ENCODE measurements at places on chromosomes 16 and 17.

DNA sequence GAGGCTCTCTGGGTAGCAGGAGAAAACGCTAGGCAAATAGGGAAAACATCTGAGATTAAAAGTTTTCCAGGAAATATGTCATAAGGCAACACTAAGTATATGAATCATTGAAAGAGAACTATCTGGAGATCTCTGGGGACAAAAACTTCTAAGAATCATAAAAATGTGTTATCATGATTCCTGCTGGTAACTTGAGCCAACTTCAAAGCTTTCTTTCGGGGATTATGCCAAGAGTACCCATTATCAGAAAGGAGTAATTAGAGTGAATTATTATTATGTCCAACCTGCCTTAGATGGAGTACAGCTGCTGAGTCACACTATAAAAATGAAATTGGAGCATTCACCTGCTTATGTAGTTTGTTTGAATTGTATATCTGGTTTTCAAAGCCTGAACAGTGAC lies 488.5 kb upstream of the SOX9 start:
- DNase-seq: no peak

DNA sequence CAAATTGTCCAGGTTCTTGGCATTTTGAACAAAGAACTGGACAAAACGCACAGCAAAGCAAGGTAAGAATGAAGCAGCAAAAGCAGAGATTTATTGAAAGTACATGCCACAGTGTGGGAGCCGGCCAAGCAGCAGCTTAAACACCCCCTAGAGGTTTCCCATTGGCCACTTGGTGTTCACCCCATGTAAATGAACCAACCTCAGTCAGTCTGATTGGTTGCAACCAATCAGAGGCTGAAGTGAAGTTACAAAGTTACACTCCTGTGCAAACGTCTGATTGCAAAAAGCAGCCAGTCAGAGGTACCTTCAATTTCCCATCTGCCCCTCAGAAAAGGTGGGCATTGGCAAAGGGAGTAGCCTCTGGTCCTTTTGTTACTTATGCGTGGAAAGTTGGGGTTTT lies 8.8 kb upstream of the ZNF263 start:
- DNase-seq: no peak

- no peak for DNase-seq
Observed at GRCh38 chr17:19275457-19276127, 38.4 kb downstream of the EPN2 start.

DNA sequence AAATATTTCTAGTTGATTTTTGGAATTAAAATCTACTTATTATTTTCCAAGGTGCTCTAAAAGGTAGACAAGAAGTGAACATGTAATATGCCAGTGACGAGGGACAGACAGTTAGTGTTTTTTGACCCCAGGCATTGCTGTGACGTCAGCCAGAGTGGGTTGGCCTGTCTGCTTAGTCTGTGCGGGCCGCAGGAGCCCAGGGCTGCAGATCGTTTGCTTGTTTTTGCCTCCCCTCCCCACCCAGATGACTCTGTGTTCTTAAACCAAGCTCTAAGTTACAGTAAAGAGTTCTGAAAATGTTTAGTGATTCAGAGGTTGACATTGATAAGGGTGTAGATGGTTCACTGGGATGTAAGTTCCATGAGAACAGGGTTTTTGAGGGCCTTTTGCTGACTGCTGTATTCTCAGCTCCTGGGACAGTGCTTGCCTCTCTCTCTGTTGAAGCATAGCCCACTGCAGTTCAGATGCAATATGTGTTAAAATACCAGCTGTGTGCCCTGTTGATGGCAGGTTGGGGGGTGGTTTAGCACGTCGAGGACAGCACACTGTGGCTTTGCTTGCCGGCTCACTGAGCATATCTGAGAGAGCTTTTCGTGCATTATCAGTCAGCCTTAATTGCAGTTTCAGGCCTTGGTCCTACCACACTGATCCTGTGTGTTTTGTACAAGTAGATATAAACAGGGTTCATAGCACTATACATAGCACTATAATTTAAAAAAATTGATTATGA lies 64.8 kb downstream of the SEC14L1 start:
- DNase-seq: no peak

GRCh38 chr17:3475812-3476610 lies at the start of gene ASPA:
Gene ASPA (plus strand): TSS chr17:3475997. CDS start chr17:3476160, 163 bp downstream.
- no peak for DNase-seq

GRCh38 chr17:30234964-30235363 lies 533 bp downstream of the SLC6A4 start:
- DNase-seq: no peak

DNA sequence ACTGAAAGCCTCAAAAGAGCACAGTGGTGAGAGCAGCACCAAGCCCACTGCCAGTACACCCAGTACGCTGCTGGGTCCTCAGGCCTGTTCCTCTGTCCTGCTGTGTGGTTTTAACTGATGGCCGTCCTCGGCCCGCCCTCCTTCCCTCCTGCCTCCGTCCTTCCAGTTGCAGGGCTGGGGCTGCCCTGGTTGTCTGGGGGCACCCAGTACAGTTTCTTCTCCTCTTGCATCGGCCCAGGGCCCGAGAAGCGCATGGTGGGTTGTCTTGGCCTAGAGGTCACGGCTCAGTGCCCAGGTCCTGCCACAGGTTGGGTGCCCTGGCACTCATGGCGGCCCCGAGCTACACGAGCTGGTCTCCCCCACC lies 70.8 kb upstream of the KCTD5 start:
- no peak for DNase-seq

GRCh38 chr17:81143717-81144422 lies 21.4 kb upstream of the PVALEF start:
- no peak for DNase-seq

GRCh38 chr17:64686705-64687104 lies 24.6 kb upstream of the SMURF2 start:
- DNase-seq: no peak

DNA sequence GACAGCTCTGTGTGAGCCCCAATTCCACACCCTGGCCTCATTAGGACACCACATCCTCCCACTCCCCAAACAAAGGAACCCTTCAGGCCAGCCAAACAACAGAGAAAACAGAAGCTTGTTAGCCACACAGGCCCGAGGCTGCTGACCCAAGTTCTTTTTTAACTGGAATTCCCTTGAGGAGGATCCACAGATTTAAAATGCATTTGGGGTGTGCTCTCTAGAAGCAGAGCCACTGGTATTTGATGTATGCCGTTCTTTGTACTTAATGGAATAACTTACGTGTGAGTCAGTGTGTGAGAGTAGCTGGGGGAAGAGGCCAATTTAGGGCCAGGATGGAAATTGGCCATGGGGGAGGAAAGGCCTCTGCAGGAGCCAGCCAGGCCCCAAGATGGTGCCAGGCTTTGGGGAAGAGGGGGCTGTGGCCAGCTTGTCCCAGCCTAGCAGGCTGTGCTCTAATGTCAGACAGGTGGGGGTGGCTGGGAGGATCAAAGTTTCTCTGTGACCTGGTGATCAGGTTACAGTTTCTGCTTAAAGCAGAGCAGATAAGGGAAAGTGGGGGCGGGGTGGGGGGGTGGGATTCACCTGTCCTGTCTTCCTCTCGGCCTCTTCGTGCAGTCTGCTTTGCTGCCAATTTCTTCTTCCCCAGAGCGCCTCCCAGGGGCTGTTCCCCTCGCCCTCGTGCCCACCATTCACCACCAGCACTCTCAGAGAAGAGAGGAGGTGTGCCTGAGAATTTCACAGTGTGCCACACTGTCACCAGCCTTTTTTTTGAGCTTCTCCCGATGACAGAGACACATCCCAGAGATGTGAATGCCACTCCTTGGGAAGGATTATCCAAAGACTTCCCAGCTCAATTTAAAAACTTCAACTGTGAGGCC lies 50.8 kb downstream of the TOM1L2 start:
- DNase-seq: no peak

- DNase-seq: no peak
Observed at GRCh38 chr16:1430759-1431496, at the start of gene PERCC1. Gene PERCC1 (plus strand): TSS chr16:1431078. CDS start chr16:1432594, 1,516 bp downstream.

DNA sequence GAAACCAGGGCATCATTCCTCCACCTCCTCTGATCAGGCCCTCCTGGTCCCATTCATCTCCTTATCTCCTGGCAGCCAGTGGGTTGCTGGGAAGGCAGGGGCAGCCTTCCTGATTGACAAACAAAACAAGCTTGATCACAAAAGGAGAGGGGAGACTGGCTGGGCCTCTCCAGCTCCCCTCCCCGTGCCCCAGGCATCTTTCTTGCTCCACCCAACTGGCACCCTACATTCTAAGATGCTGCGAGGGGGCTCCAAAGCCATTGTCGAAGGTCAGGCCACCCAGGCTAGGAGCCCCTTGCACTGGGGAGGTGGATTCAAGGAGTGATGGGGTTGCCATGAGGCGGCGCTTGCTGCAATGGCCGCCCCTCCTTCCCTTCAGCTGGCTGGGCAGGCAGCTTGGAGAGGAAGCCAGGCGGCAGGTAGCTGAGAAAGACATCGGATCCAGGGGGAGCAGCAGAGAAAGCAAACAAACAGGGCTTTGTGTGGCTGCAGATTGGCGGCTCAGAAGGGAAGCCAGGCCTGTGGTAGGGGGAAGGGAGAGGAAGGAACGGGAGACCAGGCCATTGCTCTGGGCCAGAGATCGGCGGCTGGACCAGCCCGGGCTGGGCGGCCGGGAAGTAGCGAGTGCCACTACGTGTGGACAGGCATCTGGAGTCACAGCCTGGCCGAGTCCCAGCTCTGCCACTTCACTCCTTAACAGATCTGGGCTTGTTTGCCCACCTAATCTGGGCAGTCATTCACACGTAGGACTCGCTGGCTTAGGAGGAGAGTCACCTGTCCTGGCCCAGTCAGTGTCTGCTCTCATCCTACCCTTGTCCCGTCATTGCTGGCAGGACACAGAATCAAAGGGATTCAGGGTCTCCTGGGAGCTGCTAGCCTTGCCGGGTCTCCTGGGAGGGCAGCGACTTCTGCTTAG lies 12.3 kb downstream of the RAI1 start:
- DNase-seq: no peak

- DNase-seq: no peak
Observed at GRCh38 chr16:17346621-17347569, 123.9 kb downstream of the XYLT1 start.

GRCh38 chr17:14886200-14886739 lies 378.9 kb downstream of the PMP22 start:
- DNase-seq: no peak

DNA sequence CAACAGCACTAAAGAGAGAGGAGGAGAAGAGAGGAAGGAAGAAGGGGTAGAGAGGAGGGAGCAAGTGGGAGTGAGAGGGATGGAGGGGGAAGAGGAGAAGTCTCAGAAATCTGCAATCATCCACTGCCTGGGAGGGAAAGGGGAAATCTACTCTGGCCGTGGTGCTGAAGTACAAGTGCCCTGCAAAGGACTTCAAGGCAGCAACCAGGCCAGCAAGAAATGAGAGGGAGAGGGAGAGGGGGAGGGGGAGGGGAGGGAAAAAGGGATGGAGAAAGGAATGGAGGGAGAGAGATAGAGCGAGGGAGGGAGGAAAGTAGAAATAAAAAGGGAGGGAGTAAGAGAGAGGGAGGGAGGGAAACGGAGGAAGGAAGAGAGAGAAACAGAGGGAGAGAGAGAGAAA lies 130.8 kb upstream of the EEF2KMT start:
- no peak for DNase-seq

DNA sequence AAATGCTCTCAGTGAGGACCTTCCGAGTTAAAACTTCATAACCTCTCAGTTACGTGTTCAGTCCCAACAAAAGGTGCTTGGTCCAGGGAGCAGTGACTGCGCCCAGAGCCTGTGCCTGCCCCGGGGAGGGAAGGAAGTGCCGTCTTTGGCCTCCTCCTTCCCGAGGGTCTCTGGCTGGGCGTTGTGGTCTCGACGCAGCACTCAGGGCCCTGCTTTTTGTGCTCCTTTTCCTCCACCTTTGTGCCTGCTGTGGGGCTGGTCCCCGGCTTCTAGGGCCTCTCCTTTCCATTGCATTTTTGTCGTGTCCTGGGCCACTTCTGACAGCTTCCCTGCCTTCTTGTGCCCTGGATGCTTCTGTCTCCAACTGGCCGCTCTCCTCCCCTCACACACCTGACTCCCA lies 29.1 kb downstream of the CRAMP1 start:
- DNase-seq: no peak

DNA sequence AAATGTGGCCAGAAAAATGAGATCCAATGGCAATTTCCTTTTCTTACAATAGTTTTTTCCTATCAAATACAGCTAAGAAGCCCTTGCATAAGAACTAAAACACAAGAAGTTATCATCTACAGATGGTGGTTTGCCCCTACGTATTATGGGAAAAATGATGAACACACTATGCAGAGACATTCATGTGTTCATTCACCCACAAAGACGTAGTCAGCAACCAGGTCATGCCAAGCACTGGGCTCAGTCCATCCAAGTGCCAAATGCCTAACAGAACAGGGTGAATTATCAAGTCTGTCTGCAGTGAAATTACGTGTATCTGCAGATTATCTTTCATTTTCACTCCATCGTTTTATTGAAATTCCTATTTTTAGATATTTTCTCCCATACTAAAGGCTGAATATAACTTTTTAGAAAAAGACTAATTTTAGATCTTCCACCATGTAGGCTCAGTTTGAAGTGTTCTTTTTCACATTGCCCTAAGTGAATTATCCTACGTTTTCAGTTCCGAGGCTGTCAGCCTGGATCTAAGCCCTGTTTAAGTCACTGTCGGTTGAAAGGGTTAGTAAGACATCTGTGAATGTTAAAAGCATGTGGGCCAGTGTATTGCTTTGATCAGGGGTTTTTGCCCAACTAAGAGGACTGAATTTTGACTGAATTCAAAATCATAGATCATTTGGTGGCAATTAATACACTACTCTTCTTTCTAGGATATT lies 78.1 kb upstream of the DHX40 start:
- no peak for DNase-seq

- no peak for DNase-seq
Observed at GRCh38 chr17:6668727-6669425, 17.3 kb downstream of the C17orf100 start.

DNA sequence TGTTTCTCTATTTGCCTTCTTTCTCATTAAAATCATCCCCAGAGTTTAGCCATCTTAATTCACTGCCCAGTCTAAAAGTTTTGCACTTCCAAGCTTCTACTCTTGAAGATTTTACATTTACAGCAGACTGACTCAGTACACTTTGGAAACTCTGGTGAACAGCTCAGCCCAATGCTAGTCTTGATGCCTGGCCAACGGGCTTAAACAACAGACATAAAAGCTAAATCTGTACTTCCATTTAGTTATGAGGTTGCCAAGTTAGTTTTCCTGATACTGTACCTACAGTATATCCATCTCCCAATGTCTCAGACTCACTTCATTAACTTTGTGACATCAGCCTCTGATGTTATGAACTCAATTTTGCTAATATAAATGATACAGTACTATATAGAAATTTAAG lies 891.8 kb upstream of the SOX9 start:
- no peak for DNase-seq

GRCh38 chr16:84778720-84779119 lies 41.1 kb upstream of the CRISPLD2 start:
- DNase-seq: no peak

DNA sequence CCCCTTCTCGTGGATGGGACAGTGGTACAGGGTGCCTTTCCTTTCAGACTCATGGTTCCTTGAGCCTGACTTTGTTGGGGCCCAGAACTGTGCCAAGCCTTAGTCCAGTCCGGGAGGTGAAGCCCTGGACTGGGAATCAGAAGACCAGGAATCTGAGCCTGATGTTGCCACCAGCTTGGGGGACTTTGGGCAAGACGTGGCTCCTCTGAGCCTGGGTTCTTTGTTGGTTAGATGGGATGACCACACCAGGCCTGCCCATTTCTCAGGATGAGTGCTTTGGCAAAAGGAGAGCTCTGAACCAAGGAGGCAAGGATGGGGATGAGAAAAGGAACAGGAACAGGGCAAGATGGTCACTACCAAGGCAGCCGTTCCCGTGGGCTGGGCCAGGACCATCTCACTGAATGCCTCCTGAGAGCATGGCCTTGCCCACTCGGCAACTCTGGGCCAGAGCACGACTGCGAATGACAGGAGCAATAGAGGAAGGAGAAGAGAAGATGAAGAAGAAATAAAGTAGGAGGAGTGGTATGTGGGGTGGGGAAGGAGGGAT lies 32.5 kb downstream of the PITPNM3 start:
- no peak for DNase-seq

GRCh38 chr17:80126449-80126715 lies 20.5 kb downstream of the EIF4A3 start:
- DNase-seq: no peak

Data from stimulated activated CD8-positive, alpha-beta memory T cell treated with anti-CD3 and anti-CD28 coated beads, Interleukin-4, amount 100 ng/mL, for 1 hour (primary cell).